Right hindlimb (tissue), 1 donor: ENCODE measurements at places on chromosomes 5 and 9.

DNA sequence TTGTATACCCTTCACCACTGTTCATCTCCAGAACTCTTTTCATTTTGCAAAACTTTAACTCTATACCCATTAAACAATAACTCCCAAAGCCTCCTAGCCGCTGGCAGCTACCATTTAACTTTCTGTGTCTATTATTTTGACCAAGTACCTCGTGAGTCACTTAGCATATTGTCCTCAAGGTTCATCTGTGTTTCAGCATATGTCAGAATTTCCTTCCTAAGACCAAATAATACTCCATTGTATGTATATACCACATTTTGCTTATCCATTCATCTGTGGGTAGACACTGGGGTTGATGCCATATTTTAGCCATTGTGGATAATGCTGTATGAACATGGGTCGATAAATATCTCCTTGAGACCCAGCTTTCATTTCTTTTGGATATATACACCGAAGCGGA, 17.4 kb downstream of the ERBIN start:
- DNase-seq: no peak

DNA sequence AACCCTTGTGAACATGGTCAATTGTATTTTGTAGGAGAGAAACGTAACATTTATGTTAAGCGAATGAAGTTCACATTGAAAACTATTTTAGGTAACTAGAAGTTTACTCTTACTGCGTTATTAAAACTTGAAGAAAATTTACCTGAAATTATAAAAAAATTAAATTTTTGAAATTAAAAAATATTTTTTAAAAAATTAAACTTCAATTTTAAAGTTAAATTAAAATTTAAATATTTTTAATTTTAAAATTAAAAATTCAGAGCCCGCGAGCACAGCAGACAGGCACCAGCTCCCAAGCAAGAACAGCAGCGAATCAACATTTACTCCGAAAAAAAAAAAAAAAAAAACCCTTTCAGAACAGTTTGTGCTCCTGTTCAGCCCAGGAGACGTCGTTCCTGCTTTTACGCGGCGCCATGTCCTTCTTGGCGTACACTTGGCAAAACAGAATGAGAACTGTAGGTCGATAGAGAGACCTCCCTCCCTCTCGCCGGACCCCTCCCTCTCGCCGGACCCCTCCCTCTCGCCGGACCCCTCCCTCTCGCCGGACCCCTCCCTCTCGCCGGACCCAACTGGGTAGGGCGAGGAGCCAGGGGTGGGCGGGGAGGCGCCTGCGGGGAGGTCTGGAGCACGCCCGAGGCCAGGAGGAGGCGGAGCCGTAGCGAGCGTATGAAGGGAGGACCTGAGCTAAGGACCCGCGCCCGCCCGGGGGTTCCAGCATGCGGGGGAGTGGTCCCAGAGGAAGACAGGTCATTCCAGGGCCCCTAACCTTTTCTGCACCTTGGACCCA, 235.8 kb downstream of the ROR2 start:
- peak; percentile 86 for DNase-seq

- no peak for DNase-seq
These were observed 1.2 kb downstream of the LCN8 start for GRCh38 chr9:136756836-136757235.

DNA sequence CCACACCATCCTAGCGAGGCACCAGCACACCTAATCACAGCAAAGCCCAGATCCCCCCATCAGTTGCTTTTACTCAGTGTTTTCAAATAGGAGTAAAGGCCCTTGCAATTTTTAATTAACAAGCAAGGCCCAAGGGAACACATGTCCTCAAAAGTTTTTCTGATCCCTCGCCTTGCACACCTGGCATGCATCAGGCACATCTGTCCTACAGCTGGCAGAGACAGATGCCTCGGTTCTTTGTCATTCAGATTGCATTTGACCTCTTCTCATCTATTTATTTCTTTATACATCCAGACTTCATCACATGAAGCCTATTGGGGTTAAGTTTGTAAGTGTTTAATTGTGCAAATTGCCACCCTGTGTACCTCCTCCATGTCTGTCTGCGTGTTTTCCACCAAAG, 241.4 kb downstream of the MARCHF11 start:
- no peak for DNase-seq

DNA sequence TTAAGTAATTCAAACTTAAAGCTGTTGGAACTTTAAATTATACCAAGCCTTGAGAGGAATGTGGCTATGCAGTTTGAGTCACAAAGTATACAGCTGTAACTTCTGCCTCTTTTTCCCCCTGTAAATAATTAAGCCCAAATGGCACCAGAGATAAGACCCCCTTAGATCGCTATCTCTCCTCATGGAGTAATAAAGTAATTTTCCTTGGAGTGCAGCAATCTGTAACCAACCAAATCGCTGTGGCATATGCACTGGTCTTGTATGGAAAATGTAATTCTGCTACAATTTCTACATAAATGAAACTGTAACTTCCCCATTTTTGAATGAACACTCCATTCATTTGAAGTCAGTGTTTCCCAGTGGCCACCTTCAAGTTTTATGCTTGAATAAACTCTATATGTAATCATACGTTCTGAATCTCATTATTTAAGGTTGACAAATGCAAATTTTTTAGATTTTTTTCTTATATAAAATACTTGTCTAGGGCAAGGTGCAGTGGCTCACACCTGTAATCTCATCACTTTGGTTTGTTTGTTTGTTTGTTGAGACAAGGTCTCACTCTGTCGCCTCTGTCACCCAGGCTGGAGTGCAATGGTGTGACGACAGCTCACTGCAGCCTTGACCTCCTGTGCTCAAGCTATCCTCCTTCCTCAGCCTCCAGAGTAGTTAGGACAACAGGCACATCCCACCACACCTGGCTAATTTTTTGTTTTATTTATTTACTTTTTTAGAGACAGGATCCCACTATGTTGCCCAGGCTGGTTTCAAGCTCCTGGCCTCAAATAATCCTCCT, 12.3 kb downstream of the SUSD1 start:
- no peak for DNase-seq

DNA sequence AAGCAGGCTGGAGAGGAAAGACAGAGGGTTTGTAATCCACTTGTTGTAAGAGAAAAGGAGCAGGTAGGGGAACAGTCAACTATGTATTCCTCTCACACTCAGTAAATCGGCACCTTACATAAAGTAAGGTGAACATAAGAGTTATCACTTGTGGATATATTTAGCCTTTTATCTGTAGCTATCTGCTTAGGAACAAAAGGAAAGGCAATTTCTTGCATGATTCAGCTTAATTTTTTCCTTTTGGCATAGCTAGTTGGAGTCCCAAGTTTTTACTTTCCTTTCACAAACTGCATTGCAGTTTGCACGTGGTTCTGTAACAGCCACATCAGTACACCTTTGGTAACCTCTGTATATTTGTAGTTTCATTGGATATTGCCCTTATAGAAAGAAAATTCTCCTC, 250.9 kb upstream of the PIK3R1 start:
- DNase-seq: no peak

DNA sequence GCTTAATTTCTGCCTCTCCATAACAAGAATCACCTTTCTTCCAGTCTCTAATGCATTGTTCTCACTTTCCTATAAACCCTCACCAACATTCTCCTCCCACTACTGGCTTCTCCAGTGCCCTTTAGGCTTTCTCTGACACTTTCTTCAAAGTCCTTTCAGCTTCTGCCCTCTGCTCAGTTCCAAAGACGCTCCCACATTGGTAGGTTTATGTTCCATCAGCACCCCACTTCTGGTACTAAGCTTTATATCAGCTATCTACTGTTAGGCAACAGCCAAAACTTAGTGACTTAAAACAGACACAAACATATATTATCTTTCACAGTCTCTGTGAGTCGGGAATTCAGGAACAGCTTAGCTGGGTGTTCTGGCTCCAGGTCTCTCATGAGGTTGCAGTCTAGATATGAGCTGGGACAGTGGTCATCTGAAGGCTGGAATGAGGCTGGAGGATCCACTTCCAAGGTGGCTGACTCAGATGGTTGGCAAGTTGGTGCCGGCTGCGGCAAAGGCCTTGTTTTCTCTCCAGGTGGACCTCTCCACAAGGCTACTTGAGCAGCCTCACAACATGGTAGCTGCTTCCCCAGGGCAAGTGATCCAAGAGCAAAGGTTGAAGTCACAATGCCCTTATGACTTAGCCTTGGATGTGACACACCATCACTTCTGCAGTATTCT, 37.4 kb downstream of the BOD1 start:
- no peak for DNase-seq
